IPS DF 6.9 (cell line): ENCODE measurements at places on chromosomes 5 and 9.

- no peak overlapping the region for H3K27ac ChIP-seq
- no peaks in the 10 kb centered on the region for H3K36me3 ChIP-seq
- H3K4me3 ChIP-seq, result no peak overlapping the region
- DNase-seq, result no peak
- no peaks in the 10 kb centered on the region for H3K27me3 ChIP-seq
- no peaks in the 10 kb centered on the region for H3K4me1 ChIP-seq
Observed at GRCh38 chr9:91210318-91210717, 151.4 kb downstream of the AUH start.

DNA sequence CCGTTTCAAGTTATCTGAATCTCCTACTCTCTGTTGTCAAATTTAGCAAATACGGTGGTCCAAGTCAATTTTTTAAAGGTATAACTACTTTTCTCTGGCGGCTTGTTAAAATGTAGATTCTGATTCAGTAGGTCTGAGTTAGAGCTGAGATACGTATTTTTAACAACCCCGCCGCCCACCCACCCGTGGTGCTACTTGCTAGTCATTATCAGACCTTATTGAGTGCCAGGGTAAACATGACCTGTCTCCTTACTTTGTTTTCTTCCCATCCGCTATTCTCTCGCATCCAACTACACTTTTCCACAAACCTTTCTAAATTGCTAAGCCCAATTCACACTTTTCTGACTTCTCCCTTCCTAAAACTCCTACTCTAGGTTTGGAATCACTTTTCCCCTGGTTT is 694 bp upstream of the PLAA start:
- no peaks in the 10 kb centered on the region; the same call in 1 of the 2 replicates for H3K4me1 ChIP-seq
- no peak overlapping the region for H3K27ac ChIP-seq
- no peaks in the 10 kb centered on the region for H3K27me3 ChIP-seq

DNA sequence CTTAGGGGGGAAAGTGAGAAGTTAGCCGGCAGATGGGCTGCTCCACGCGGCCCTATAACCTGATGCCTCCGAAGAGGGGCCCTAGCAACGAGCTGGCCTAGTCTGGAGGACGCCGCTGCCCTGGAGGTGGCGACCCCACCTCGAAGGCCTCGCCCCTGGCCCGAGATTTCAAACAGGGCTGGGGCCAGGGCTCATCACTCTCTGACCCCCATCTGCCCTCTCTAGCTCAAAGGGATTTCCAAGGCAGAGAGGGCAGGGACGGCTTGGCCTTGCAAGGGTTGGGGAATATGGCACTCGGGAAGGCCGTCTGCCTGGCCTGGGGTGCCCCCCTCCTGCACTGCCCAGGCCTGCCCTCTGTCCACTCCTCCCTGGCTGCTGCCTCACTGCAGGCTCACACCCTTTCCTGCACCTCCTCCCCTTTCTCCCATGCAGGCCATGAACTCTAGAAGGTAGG is 25.5 kb upstream of the TIFAB start:
- no peak overlapping the region for H3K27ac ChIP-seq
- no peak for DNase-seq

DNA sequence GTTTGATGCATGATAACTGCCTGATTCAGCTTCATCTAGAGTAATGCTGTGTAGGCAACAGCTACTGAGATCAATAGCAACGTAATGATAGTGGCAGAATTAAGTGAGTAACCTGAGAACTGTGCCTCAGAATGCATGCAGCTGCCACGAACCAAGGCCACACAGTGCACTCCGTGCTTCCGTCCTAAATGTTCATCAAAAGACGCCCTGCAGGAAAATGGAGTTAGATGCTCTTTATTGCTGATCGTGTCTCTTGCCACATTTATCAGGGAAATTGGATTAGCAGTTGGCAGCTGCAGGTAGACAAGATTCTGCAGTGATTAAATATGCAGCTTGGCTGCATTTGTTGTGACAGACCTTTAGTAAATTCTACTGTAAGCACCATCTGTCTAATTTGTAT is 107.7 kb upstream of the TLX3 start:
- DNase-seq, result no peak
- H3K27ac ChIP-seq, result no peak overlapping the region
- no peaks in the 10 kb centered on the region for H3K36me3 ChIP-seq
- no peak overlapping the region for H3K4me3 ChIP-seq
- H3K27me3 ChIP-seq, result no peaks in the 10 kb centered on the region

GRCh38 chr9:136441191-136441680 is 1.6 kb upstream of the INPP5E start:
- 0 out of 2 replicates have a peak, but pooled peaks cover 4% of the 10 kb centered on the region for H3K4me1 ChIP-seq
- H3K4me3 ChIP-seq, result no peak overlapping the region
- peaks cover 29% of the 10 kb centered on the region for H3K36me3 ChIP-seq
- no peak for DNase-seq

- DNase-seq, result no peak
- no peaks in the 10 kb centered on the region for H3K36me3 ChIP-seq
- no peak overlapping the region for H3K4me3 ChIP-seq
- H3K4me1 ChIP-seq, result no peaks in the 10 kb centered on the region
- no peaks in the 10 kb centered on the region for H3K27me3 ChIP-seq
Observed at GRCh38 chr5:135137146-135137915, 103.3 kb upstream of the PITX1 start.

DNA sequence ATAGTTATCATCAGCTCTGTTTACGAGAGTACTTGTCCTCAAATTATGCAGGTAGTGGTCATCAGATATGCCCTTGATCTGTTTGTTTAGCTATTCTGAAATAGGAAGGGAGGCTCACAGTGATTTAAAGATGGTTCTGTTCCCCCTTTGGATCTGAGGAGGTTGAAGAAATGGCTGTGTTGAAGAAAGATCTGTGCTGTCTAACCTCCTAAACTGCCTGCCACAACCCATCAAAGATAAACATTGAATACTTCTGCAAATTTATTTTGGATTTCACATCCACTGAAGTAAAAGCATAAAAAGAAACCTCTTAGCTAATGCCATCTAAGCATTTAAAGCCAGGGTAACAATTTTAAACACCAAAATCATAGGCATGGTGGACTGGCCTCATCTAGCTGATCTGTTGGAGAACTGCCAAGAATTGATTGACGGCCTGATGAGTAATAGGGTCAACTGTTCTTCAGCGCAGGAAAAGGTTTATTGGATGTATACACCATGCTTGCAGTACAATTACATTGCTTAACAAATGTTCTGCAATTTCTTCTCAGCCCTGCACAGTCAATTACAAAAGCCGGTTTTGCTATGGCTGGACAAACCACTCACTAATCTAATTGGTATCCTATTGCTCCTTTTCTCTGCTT is 97.6 kb downstream of the SEMA6A start:
- no peaks in the 10 kb centered on the region for H3K27me3 ChIP-seq
- no peak for DNase-seq
- H3K4me3 ChIP-seq, result no peak overlapping the region

DNA sequence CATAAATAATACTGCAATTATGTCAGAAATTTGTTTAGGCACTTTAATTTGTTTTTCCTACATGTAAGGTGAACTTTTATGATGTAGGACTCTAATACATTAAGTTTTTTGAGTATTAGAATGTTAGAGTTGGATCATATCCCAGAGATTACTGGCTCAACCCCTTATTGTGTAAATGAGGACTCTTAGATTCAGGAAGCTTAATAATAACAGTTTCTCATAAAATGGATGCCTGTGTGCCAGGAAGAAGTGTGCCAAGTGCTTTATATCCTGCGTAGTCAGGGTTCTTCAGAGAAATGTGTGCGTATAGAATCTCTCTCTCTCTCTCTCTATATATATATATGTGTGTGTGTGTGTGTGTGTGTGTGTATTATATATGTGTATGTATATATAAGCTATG is 388.5 kb downstream of the CAAP1 start:
- no peaks in the 10 kb centered on the region for H3K27me3 ChIP-seq
- H3K27ac ChIP-seq, result no peak overlapping the region
- no peaks in the 10 kb centered on the region for H3K36me3 ChIP-seq
- DNase-seq, result no peak
- no peaks in the 10 kb centered on the region for H3K4me1 ChIP-seq
- no peak overlapping the region for H3K4me3 ChIP-seq

DNA sequence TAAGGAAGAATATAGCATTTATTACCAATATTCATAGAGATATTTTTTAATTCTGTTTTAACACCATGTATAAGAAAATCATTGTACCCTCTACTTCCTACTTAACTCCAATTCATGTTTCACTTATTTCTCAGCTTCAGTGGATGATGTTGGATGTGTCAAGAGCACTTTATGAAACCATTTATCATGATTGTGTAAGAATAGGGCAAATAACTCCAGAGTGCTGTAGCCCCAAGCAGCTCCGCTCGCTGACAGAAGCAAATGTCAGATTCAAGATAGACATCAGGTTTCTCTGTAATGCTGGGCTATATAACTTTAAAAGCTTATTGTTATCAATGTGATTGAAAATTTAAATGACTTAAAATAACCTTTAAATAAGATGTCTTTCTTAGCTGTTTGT is 50.4 kb downstream of the MAST4 start:
- H3K4me1 ChIP-seq, result no peaks in the 10 kb centered on the region
- H3K36me3 ChIP-seq, result no peaks in the 10 kb centered on the region
- H3K27ac ChIP-seq, result no peak overlapping the region
- DNase-seq, result no peak
- no peak overlapping the region for H3K4me3 ChIP-seq
- H3K27me3 ChIP-seq, result no peaks in the 10 kb centered on the region

GRCh38 chr5:124260921-124261515 is 485.4 kb downstream of the ZNF608 start:
- no peak overlapping the region for H3K27ac ChIP-seq
- peaks cover 7% of the 10 kb centered on the region; the same call in 1 of the 2 replicates for H3K4me1 ChIP-seq
- H3K36me3 ChIP-seq, result no peaks in the 10 kb centered on the region
- no peak overlapping the region for H3K4me3 ChIP-seq
- no peaks in the 10 kb centered on the region for H3K27me3 ChIP-seq

- no peak overlapping the region for H3K4me3 ChIP-seq
- DNase-seq, result no peak
- H3K27me3 ChIP-seq, result no peaks in the 10 kb centered on the region
- H3K27ac ChIP-seq, result no peak overlapping the region
Observed at GRCh38 chr9:91159664-91160121, 202.0 kb downstream of the AUH start.

DNA sequence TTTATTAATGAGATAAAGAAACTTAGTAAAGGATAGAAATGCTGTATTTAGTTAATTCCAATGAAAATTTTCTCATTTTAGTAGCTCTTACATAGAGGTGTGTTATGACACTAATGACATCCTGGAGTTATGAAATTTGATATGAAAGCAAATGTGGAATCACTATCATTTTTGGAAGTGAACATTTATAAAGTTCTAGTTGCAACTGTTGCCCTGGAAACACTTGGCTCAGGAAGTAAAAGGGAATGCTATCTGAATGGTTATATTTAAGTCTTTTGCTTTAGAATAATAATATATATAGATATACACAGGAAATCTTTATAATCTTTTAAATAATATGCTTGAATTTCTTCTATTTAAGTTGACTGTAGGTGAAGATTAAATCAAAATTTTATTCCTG is 16.7 kb downstream of the ADAMTS19 start:
- H3K27ac ChIP-seq, result no peak overlapping the region
- H3K36me3 ChIP-seq, result no peaks in the 10 kb centered on the region
- H3K4me1 ChIP-seq, result no peaks in the 10 kb centered on the region
- H3K4me3 ChIP-seq, result no peak overlapping the region
- no peaks in the 10 kb centered on the region for H3K27me3 ChIP-seq

GRCh38 chr9:28587052-28587451 is 1013.8 kb upstream of the C9orf72 start:
- no peaks in the 10 kb centered on the region for H3K36me3 ChIP-seq
- no peak overlapping the region for H3K27ac ChIP-seq
- no peak for DNase-seq

- H3K36me3 ChIP-seq, result no peaks in the 10 kb centered on the region
- no peak overlapping the region for H3K27ac ChIP-seq
- no peaks in the 10 kb centered on the region for H3K4me1 ChIP-seq
- H3K4me3 ChIP-seq, result no peak overlapping the region
Observed at GRCh38 chr5:143271431-143271830, 132.1 kb downstream of the NR3C1 start.

DNA sequence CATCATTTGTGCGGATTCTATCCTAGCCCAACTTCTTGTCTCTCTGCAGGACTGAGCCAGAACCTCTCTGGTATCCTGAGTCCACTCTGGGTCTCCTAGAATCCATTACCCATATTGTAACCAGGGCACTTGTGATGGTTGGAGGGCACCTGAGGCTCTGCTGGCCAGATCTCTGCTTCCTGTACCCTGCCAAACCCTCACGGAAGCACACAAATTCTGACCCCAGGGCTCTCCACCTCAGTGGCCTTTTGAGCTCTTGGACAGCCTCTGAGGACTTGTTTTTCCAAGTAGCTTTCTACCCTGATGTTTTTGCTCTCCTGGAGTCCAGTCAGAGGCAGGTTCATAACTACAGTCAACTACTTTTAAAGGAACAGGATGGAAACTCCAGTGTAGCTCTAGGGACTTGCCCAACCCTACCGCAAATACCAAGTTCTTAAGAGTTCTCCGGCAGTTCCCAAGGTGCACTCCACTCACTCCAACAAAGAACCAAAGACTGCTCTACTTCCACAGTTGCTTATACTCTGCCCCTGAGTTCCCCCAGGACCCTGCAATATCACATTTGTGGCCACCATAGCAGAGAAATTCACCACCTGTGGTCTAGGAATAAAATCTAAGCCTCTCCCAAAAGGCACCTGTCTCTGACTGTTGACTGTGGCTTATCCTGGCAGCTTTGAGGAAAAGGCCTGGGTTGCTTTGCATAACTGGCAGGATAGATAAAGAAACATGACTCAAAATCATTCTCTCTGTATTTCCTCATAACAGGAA is 9.6 kb downstream of the PIP5K1B start:
- H3K4me1 ChIP-seq, result no peaks in the 10 kb centered on the region
- peaks cover 2% of the 10 kb centered on the region; the same call in 1 of the 2 replicates for H3K27me3 ChIP-seq

- DNase-seq, result no peak
- H3K36me3 ChIP-seq, result no peaks in the 10 kb centered on the region
- H3K27ac ChIP-seq, result no peak overlapping the region
- no peaks in the 10 kb centered on the region for H3K27me3 ChIP-seq
Observed at GRCh38 chr9:113781896-113782295, 94.2 kb upstream of the ZNF618 start.

- H3K27ac ChIP-seq, result no peak overlapping the region
- H3K27me3 ChIP-seq, result no peaks in the 10 kb centered on the region
- peaks cover 7% of the 10 kb centered on the region for H3K36me3 ChIP-seq
- H3K4me1 ChIP-seq, result peaks cover 4% of the 10 kb centered on the region
- DNase-seq, result no peak
Observed at GRCh38 chr5:113065626-113066025, 89.0 kb downstream of the DCP2 start.

GRCh38 chr5:170892196-170892595 is 30.4 kb downstream of the RANBP17 start:
- H3K36me3 ChIP-seq, result no peaks in the 10 kb centered on the region
- no peak overlapping the region for H3K27ac ChIP-seq
- no peaks in the 10 kb centered on the region for H3K27me3 ChIP-seq
- no peak for DNase-seq

- 0 out of 2 replicates have a peak, but pooled peaks cover 5% of the 10 kb centered on the region for H3K36me3 ChIP-seq
- no peak for DNase-seq
- H3K27ac ChIP-seq, result no peak overlapping the region
Observed at GRCh38 chr5:134136221-134136631, 21.7 kb downstream of the TCF7 start.

DNA sequence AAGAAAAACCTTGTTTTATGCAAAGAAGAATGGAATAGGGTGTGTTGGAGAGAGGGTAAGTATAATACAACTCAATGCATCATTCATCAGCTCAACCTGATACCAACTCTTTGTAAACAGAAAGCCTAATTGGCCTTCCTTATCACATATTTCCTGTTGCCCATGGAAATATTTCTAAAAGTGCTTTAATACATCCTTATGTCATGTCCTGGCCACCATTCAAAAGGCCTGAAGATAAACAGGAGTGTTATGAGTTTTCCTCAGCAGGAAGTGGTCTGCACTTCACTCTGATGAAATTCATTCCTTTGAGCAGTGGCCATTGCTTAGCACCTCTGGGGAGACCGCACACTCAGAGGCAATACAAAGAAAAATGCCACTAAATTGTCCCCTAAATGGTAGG is 511.2 kb downstream of the SEMA5A start:
- no peaks in the 10 kb centered on the region for H3K36me3 ChIP-seq
- no peak overlapping the region for H3K4me3 ChIP-seq
- H3K27ac ChIP-seq, result no peak overlapping the region
